GM23338 (cell line): ENCODE measurements at places on chromosomes 3 and 15.

DNA sequence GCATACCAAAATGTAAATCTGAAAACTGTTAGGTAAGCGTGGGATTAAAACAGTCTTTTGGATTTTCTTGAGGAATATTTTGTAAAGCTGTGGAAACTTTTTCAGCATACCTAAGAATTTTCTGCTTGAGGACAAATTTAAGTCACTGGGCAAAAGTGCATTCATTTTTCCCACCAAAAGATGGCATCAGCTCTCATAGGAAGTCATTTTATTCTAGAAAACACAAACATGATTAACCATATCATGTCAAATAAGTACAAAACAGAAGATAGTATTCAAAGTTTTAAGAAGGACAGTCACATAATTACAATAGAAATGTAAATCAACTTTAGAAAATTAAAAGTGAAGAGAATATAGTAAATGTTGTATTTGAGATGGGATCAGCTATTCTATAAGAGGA, 63.5 kb downstream of the SLC49A4 start:
- peak; percentile 19 for DNase-seq

DNA sequence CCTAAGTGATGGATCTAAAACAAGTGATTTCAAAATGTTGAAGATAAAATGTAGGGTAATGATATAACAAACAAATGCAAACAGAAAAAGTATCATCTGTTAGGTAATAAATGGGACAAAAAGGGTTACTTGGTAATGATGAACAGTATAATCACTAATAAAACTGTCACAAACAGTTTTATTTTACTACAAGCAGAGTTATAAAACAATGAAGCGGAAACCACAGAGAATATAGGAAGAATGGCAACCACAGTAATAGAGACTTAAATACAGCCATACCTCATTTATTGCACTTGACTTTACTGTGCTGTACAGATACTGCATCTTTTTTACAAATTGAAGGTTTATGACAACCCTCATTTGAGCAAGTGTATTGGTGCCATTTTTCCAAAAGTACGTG, 52.8 kb downstream of the HERC1 start:
- no peak for DNase-seq

DNA sequence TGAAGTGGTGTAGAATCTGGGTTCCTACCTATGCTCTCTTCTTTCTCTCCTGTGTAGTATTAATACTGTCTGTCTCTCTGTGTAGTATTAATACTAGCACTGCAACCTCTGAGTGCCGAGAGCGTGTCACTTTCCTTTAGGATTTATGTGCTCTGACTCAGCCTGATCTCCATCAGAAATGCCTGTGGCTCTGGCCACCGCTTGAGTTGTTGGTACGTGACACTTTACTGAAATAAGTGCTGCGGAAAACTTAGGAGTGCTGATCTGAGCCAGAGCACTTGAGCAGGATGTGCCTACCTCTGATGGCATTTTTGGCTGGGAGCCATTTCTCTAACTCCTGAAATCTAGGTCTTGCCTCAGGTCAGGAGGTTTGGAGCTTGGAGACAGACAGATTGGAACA, 807.4 kb downstream of the SQOR start:
- DNase-seq: no peak

- peak; percentile 23 for DNase-seq
Observed at GRCh38 chr3:113231827-113232253, 20.5 kb downstream of the BOC start.

DNA sequence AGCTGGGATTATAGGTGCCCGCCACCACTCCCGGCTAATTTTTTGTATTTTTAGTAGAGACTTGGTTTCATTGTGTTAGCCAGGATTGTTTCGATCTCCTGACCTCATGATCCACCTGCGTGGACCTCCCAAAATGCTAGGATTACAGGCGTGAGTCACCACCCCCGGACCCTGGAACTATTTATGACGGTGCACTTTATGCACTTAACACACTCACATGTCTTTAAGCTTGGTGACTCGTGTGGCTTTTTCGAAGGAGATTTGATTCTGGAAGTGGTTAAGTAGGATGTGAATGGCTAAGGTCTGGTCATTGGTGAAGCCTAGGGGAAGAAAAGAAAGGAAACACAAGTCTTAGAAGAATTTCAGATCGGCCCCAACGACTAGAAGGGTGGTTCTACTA, 20.3 kb downstream of the BBS4 start:
- no peak for DNase-seq
